Omental fat pad (tissue), 4 donors: ENCODE measurements at places on chromosomes 2 and 18.

DNA sequence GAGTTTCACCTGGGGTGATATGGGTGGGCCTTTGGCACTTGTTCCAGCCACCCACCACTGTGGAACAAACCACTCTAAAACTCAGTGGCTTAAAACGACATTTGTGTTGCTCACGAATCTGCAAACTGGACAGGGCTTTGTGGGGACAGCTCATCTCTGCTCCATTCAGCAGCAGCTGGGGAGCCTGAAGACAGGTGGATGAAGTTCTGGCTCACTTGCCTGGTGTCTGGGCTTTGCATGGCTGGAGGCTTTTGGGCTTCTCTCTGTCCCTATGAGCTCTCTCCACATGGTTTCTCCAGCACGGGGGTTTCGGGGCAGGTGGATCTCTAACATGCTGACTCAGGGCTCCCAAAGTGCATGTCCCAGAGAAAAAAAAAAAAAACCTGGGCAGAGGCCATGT, 93.0 kb upstream of the GLI2 start:
- DNase-seq, result no peak

GRCh38 chr2:181231151-181231550, 226.0 kb upstream of the ITGA4 start:
- DNase-seq, result no peak

DNA sequence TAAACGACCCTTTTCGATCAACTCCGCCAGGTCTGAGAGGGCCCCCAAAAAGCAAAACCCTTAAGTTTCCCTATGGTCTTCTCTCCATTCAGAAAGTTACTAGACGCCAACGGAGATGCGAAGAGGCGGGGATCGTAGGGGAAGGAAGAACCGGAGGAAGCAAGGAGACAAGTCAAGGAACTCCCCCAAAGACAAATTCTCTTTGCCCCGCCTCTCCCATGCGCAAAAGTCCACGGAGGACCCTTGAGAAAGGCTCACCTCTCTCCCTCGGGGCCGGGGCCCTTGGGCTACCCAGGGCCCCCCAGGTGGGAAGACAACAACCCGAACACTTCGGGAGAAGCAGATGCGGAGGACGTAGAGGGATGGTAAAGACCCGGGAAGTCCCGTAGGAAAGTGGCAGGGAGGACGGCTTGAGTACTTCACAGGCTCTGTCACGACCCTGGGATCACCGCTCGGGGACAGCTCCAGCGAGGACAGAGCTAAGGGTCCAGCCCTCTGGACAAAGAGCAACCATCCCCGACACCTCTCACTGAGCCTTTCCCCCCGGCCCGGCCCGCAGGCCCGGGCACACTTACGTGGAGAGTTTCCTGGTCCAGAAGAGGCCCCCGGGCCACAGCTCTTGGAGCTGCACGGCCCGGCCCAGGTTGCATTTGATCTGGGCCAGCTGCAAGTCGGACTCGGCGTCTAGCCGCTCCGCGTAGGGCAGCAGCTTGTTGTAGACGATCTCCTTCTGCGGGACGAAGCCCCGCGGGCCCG, 647 bp downstream of the PSME4 start:
- DNase-seq, result no peak

GRCh38 chr2:19806131-19806530, 95.7 kb downstream of the TTC32 start:
- no peak for DNase-seq

DNA sequence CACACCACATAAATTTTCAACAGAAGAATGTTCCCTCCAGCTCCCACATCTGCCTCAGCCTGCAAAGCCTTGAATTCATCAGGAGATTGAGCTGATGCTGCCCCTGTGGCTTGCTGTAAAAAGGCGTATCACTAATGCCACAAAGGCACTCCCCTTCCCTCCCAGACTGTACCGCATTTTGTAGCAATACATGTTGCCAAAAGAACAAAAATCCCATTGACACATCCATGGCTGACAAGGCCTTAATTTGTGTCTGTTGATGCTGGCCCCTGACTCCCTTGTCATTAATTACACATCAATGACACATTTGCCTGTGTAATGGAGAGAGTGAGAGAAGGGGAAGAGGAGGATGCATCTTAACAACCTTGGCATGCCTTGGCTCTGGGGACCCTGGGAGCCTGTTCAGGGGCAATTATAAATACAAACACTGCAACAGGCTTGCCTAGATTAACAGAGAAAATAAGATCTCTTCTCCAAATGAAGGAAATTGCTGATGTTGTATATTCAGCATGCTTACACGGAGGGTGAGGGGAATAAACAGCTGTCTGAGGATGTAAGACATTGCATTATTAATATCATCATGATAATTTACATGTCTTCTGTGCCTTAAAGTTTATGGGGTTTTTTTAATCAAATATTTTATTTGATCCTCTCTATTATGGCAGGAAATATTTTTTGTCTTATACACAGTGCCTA, 264.0 kb downstream of the SUCLG1 start:
- DNase-seq, result no peak

DNA sequence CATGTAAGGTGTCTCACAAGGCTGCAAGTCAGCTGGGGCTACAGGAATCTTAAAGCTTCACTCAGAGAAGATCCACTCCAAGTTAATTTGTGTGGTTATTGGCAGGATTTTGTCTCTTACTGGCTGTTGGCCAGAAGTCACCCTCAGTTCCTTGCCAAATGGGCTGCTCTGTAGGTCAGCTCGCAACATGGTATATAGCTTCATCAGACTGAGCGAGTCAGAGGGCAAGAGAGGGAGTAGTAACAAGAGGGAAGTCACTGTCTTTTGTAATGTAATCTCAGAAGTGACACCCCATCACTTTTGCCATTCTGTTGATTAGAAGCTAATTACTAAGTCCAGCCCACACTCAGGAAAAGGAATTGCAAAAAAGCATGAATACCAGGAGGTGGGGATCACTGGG, 119.5 kb downstream of the LRRTM1 start:
- DNase-seq, result no peak

DNA sequence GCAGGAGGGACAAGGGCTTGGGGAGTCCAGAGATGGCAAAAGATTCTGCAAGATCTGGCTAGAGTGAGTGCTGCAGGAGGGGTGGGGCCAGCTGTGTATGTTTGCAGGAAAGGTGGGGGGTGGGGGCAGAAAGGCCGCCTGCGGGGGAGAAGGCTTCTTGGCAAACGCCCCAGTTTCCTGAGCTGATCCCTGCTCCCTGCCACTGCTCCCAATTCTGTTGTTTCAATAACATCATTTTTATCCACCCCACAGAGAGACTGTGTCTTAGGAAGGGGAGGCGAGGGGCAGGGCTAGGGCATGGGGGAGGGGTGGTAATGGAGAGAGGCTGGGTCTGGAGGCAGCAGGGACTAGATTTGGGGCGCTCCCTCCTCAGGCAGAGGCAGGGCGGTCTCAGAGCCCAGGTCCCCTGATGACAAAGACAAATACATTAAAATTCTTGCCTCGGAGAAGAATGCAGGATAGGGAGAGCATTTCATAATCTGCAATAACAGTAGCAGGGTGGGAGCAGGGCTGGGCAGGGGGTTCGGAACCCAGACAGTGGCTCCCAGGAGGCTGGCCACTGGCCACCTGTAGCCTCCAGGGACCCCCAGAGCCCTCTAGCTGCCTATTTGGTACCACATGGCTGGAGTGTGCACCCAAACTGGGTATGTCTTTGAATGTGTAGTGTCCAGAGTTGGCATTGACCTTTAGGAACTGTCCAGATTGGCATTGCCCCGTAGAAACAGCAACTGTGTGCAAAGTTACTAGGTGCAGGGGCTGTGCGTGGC, 2.1 kb upstream of the WNT6 start:
- DNase-seq, result no peak

DNA sequence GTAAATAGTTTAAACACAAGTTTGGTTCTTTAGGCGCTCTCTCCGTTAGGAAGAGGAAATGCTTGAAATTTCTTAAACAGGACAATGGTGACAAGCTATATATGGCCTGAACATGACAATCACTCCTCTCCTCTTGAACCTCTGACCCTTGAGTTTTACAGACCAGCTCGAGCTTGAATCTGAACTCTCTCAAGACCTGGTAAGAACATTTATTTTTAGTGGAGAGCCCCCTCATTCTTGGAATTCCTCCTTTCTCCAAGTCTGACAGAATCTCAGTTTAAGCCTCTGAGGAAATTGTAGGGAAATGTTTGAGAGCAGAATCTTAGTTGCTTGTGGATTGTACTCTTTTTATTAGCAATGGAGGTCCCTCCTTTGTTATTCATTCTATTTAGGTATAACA, 1293.6 kb upstream of the ZEB2 start:
- no peak for DNase-seq

DNA sequence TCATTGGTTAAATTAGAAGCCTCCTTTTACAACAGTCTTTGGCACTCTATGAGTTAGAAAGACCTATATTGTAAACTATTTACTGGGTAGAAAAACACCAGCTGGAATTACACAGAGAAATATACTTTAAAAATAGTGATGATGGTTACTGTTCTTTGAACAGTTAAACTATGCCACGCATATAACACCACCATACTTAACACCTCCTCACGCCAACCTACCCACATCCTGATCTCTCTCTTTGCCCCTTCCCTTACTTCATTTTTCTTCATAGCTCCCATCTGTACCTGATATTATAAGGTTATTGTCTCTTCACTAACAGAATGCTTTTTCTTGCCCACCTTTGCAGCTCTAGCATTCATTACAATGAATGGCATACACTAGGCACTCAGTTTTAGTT, 173.8 kb downstream of the DPP4 start:
- DNase-seq, result no peak

GRCh38 chr2:97991081-97991856, 4.5 kb downstream of the TMEM131 start:
- DNase-seq, result no peak

DNA sequence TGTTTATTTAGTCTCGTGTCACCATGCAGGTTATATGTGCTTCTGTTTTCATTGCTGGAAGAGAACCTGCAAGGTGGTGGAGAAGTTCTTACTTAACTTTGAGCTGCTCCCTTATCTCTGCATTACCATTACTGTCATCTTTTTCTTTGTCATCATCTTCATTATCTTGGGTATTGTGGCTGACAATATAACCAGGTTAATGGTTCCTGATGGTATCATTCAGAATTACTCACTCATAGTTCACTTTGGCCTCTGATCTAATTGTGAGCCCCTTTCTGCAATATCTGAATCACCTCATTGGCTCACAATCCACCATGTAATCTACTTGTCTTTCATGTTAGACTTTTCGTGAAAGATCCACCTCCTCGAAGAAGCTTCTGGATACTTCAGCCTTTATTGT, 5.0 kb downstream of the CD28 start:
- DNase-seq, result no peak

DNA sequence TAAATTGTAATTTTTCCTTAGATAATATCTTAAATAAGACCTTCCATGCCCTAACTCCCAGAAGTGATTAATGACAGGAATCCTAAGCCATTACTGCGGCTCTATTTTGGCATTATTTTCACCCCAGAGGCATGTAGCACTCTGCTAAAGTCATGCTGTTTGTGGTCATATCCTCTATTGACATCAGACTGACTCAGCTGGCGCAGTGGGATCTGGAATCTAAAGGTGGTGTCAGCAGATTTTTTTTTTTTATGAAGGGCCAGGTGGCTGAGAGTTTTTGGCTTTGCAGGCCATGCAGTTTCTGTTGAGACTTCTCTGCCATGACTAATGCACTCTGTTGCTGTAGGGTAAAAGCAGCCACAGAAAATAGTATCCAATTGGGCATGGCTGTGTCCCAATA, 64.1 kb upstream of the ACVR1C start:
- DNase-seq, result no peak

- no peak for DNase-seq
Measured at GRCh38 chr2:26088038-26088643, 54.3 kb downstream of the RAB10 start.

DNA sequence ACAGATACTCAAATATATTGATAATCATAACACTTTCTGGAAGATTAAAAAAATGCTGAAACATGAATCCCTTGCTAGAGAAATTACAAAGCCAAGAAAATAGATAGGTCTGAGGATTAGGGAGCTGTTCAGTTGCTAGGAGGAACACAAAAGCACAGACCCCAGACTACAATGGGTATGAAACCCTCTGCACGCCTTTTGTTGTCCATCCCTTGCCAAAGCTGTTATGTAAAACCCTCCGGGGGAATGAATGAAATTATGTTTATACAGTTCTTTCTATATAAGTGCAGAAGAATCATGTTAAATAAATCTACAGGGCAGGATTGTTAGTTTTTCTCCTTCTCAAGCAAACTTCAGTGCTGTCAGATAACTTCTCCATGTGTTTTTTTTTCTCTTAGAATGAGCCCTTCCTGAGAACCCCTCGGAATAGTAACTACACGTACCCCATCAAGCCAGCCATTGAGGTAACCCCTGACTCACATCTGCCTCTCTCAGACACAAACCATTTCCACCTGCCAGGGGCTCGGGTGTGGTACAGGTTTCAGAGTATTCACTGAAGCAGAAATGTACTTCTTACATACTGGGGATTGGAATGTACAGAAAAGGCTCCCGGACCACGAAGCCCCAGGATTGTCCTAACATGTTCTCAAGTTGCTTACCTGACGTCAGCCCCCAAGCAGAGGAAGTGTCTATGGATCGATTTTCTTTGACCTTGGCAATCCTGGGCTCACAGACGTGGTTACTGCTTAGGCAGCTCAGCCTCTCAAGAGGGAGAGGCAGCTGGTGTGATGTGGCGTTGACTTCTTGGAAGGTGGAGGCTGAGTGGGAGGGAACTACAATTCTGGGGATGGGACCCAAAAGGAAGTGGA, 118.0 kb downstream of the PLB1 start:
- no peak for DNase-seq

GRCh38 chr18:50636366-50637057, 76.6 kb downstream of the MAPK4 start:
- no peak for DNase-seq

DNA sequence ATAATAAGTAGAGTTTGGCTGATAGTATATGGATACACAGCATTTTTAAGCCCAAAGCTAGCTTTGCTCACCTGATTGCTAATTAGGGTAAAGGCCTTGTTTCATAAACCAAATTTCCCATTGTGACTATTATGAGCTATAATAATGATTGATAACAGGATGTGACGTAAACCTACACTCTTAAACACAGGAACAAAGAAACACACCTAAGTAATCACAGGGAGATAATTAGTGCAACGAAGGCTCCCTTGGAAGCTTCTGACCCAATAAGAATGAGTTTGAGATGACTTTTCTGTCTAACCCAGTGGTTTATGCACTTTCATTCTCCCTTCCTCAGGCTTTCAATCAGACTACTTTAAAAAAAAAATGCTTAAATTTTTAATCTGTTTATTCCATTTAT, 683.2 kb downstream of the SATB2 start:
- no peak for DNase-seq

- DNase-seq, result no peak
Measured at GRCh38 chr2:46456789-46457188, 22.6 kb upstream of the TMEM247 start.

DNA sequence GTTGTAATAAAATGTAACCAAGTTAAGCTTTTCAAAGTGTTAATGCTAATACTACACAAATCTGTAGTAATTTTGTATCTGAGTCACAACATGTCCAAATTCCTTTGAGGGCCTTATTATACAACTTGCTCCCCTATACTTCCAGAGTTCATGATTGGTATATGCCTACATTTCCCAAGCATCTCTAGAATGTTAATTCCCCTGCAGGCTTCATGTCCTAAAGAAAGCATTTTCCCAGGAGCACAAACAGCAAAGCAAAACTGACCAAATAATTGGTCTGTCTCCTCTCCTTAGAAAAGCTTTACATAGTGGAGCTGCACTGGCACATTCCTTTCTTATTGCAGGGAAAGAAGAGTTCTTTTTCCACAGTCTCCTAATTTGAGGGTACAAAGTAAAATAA, 3.7 kb downstream of the ALS2 start:
- no peak for DNase-seq
